ENCODE measurements at places on chromosomes 2 and 18. TPM values are rescaled to one million over a fixed set of nuclear protein-coding genes. Genes with fewer than 3 reads are reported as not detected.

DNA sequence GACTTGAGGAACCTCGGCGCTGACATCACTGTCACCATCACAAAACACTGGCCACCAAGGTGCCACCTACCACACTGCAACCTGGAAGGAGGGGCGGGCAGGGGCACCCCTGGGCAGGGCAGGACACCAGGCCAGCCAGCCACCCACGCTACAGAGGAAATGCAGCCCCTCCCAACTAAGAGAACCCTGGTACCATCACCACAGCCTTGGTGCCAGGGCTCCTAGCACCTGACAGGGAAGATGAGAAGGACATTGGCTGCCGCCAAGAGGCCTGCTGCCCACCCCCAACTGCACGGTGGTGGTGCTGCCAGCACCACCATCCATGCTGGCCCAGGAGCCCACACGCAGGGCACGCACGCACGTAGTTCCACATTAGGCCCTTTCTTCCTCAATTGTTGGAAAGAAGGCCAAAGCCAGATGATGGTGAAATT is 88.7 kb downstream of the HDAC4 start:
- DNase-seq: no peak

UNC80 gene
- total RNA-seq: under 0.01 TPM

HSPD1 gene
- 108 TPM for total RNA-seq

DNA sequence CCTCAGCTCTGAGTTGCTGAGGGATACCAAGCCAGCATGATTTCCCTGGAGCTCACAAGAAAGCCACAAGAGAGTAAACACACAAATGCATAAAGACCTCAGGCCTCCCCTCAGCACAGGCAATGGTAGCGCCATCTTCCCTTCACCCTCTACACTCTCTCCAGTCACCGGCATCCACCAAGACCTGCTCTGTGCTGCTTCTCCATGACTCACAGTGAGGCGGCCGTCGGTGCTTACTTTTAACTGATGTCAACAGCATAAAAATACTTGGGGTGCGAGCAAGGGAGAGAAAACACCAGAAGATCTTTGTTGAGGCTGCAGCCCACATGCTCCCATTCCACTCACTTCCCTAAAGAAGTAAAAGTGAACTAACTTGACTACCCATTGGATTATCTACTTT is 46.7 kb downstream of the L3MBTL4 start:
- no peak for DNase-seq

DNA sequence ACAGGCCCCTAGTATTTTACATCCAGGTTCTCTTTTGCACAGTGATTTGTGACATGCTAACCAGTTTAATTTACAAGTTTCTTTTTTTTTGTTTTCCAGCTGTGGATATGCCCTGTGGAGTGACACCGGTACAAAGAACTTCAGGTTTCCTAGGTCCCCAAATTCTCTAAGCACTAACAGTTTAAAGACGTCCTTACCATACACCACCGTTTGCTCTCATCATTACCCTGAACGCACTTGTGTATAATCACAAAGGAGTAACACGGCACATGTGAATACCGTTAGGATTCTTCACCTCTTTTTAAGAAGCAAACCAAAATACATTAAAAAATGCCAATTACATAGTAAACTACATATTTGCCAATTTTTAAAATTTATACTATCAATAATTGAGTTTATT is 853 bp downstream of the LANCL1 start:
- no peak for DNase-seq

GRCh38 chr2:204670124-204670523 is 124.8 kb downstream of the PARD3B start:
- DNase-seq: no peak

- no peak for DNase-seq
These were observed 46.8 kb upstream of the TBR1 start for GRCh38 chr2:161369311-161369710.

- DNase-seq: no peak
These were observed 77.0 kb upstream of the TACR1 start for GRCh38 chr2:75276093-75277029.

DNA sequence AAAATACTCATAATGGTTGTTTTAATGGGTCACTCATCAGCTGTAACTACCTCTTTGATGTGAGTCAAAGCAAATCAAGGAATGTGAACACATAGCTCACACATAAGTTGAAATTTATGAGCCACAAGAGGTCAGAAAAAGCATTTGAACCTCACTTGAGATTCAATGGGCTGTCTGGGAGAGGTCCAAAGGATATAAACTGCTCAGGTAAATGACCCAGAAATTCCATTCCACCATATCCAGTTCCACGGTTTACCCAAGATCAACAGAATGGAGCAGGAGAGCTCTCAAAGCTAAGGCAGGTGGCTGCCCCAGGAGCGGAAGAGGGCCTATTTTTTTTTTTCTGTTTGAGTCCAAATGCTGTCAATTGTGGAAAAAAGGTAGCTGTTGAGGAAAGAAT is 464.1 kb downstream of the TNS1 start:
- no peak for DNase-seq

DNA sequence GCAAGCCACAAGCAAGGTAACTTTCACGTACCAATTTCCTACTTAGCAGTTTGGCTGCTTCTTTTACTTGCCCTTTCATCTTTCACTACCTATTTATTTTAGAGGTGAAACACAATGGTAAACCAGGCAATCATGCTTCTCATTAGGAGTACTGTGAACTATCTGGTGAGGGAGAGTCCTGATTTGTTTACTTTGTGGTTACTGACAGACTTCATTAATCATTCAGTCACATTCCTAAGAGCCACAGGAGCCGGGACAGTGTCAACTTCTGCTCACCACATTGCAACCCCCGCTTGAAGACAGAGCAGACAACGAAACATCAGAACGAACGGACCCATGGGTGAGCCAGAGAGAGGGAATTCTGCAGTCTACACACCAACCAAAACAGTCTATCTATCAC is 28.8 kb downstream of the TUBB6 start:
- DNase-seq: no peak

ABHD3 gene
- 13.1 TPM for total RNA-seq

ZEB2 gene
- 225 TPM for total RNA-seq

- no peak for DNase-seq
These were observed 21.9 kb downstream of the NRP2 start for GRCh38 chr2:205704127-205704741.

CABLES1 gene
- 18.1 TPM for total RNA-seq

DNA sequence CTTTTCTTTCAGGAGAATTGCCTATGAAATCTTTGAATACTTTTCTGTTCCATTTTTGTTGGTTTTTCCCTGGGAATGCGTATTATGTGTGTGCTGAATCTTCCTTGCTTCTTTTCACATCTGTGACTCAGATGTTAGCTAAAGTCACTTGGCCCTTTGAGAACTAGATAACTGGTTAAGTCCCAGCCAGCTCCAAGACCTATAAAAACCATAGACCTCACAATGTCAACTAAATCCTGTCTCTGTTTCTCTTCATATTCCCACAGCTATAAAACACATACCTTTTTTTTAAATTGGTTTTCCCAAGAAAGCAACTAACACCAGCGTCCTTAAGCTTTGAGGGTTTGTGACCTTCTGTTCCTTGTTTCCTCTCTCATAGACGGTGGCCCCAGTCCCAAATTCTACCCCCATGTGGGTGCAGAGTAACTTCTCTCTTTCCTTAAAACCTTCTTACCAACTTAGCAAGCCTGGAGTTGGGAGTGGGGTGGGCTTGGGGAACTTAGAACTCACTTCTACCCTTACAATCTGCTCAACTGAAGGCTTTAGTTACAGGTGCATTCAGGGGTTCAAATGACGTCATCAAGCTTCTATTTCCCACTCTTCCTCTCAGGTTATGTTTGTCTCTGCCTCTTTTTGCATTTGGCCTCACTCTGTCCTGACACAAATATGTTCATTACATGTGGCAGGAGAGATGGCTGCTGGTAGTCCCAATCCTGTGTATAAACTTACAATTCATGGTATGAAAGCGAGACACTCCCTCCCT is 58.1 kb upstream of the TGIF1 start:
- DNase-seq: no peak

TUBA3E gene
- total RNA-seq: not detected

DNA sequence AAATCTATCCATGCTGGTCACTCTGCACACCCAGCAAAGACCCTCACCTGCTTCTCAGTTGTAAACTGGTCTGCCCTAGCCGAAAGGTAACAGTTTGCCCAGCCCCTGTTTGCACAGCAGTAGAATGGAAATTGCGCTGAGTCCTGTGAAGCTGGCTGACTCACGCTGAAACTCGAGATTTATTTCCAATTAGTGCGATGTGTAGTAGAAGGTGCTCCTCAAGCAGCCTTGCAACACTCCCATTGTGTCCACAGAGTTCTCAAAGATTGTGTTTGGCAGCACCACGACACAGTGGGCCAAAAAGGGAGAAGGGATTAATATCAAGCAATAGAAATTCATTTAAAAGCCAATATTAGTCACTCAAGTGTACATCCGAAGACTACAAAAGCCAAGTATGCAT is 21.7 kb upstream of the APCDD1 start:
- no peak for DNase-seq

IL1R1 gene
- total RNA-seq: 136 TPM

DNA sequence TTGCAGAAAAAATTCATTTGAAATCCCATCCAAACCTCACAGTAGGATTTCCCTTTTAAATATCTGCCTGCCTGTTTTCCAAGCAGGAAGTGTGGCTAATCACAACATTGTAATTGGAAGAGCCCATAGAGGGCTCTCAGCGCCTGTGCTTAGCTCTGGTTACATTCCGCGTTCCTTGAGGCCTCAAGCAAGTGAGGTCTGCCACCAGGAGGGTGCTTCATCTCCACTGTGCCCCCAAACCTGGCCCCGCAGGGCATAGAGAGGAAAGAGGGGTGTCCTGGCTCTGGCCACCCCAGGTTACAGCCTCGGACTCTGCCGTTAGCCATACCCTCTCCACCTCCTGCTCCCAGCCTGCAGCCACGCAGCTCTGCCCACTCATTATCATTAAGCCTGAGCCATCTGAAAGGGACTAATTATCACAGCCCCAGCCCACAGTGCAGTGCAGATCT is 214.8 kb downstream of the SP3 start:
- no peak for DNase-seq

DNA sequence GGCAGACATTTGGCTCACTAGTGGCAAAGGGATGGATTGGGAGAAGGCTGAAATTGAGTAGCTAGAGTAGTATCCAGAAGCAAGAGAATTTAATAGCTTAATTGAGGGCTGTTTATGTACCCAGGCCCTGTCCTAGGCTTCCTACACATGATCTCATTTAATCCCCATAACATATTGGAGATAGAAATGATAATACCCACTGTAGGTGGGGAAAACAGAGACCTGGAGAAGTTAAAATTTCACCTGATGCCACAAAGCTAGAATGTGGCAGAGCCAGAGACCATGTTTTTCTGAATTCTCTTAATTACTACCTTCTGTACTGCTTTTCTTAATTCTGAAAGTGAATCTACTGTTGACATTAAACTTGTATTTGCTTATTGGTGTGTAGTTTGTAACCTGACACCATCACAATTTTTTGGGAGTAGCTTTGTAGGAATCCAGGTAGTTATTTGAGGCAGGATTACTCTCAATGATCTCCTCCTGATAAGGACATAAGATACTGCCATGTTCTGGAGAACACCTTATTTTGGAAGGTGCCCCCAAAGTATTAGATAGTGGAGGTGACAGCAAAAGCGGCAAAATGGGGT is 42.2 kb downstream of the RAB10 start:
- no peak for DNase-seq

POTEC gene
- total RNA-seq: not detected

GRCh38 chr2:83109284-83109683 is 1349.8 kb downstream of the SUCLG1 start:
- DNase-seq: no peak

DNA sequence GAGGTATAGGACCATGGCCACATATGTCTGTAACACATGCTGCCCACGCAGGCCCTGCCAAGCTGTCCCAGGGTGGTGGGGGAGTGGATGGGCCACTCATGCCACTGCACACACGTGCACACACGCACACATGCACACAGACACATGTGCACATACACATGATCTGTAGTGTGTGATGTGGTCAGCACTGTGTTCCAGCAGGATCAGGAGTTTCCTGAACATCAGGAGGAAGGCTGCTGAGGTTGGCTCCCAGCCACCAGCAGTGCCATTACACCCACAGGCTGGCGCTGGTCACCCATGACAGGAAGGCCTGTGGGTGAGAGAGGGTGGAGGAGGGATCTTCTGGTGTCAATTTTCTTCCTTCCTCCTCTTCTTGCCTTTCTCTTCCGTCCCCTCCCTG is 44.7 kb downstream of the POMC start:
- DNase-seq: no peak

- no peak for DNase-seq
These were observed 83.0 kb upstream of the RAB6C start for GRCh38 chr2:129896226-129897100.

DNA sequence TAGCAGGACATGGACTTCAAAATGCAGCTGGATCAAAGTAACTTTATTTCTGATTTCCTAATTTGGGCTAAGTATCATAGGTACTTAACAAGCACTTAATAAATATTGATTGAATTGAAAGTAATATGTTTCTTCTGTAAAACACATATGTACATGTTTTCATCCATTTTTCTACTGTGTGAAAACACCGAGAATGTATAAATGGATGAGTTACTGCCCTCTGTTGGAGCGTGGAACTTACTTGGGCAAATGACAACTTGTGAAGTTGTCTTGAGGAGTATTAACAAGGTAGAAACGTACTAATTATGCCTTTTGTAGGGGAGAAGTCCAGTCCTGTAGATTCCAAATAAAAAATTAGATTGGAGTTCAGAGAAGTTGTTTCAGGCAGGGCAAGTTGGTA is 87.2 kb downstream of the PHLPP1 start:
- no peak for DNase-seq

- no peak for DNase-seq
These were observed 437.2 kb upstream of the PKDCC start for GRCh38 chr2:41610501-41611190.

DNA sequence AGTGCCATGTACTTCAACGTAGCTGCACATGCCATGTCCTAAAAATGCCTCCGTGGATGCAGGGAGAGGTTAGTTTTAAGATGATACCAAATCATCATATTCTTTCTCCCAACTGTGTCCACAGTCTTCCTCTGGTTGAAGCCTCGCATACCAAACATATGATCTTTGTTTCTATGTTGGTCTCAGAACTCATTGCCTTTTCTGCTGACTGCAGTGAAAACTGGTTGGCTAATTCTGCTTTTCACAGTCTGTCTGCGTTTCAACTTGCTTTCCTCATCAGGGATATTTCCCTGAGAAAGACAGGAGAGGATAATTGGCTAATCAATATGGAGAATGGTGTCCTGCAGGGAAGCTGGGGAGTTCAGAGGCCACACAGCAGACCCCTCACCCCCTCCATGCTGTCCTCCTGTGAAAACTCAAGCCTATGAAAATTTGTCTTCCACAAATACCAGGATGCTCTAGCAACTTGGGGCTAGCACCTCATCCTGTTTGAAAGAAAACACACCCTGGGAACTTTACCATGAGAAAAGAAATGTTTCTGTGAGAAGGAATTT is 192.2 kb upstream of the PXDN start:
- DNase-seq: no peak

- no peak for DNase-seq
These were observed 7.7 kb downstream of the RASGRP3 start for GRCh38 chr2:33484042-33484621.

CDH7 gene
- total RNA-seq: 0.16 TPM

All from breast epithelium (tissue), 4 donors.